ENCODE measurements at places on chromosomes 3 and 15.
A peak's percentile ranks its signal among the peaks of the same experiment; 100 is the strongest.

GRCh38 chr15:74470631-74471395 lies 9.9 kb upstream of the UBL7 start:
- no peak for DNase-seq

DNA sequence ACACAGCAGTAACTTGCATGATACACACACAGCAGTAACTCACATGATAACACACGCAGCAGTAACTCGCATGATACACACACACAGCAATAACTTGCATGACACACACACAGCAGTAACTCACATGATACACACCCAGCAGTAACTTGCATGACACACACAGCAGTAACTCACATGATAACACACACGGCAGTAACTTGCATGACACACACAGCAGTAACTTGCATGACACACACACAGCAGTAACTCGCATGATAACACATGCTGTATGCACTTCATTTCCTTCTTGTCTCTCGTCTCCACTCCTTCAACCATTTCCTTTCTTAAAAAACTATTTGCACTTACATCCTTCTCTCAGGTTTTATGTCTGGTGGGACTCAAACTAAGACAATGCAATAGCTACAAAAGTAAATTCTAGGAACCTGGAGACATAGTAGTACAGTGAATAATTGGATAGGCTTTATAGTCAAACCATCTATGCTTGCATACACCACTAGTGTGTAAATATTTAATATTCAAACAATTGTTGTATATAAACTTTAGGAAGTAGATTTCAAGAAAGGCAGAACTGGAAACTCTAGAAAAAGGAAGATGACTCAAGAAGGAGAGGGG lies 130.8 kb downstream of the UACA start:
- no peak for DNase-seq

GRCh38 chr3:4061783-4062360 lies 241.3 kb upstream of the SETMAR start:
- no peak for DNase-seq

GRCh38 chr3:60770532-60770931 lies 480.7 kb downstream of the FHIT start:
- no peak for DNase-seq

DNA sequence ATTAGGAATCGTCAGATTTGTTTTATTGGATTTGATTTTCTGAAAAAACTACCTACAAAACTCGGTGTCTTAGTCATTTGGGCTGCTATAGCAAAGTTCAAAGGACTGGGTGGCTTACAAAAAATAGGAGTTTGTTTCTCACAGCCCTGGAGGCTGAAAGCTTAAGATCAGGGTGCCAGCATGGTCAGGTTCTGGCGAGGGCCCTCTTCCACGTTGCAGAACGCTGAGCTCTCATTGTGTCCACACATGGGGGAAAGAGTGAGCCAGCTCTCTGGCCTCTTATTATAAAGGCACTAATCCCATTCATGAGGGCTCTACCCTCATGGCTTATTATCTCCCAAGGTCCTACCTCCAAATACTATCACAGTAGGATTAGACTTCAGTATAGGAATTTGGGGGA lies 40.6 kb upstream of the MRPS22 start:
- no peak for DNase-seq

DNA sequence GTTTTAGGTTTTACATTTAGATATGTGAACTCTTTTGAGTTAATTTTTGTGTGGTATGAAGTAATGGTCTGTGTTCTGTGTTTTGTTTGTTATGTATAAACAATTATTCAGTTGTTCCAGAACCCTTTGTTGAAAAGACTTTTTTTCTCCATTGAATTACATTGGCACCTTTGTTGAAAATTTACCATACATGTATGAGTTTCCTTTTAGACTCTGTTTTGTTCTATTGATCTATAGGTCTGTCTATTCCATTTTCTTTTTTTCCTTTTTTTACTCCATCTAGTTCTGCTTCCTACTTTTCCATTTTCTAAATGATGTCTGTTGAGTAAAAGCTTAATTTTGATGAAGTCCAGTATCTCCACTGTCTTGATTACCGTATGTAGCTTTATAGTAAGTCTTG lies 31.4 kb downstream of the ARIH2 start:
- no peak for DNase-seq

GRCh38 chr15:48384616-48385015 lies 53.4 kb downstream of the DUT start:
- DNase-seq, result no peak

- no peak for DNase-seq
These were observed 10.6 kb downstream of the IL17RB start for GRCh38 chr3:53856964-53857363.

DNA sequence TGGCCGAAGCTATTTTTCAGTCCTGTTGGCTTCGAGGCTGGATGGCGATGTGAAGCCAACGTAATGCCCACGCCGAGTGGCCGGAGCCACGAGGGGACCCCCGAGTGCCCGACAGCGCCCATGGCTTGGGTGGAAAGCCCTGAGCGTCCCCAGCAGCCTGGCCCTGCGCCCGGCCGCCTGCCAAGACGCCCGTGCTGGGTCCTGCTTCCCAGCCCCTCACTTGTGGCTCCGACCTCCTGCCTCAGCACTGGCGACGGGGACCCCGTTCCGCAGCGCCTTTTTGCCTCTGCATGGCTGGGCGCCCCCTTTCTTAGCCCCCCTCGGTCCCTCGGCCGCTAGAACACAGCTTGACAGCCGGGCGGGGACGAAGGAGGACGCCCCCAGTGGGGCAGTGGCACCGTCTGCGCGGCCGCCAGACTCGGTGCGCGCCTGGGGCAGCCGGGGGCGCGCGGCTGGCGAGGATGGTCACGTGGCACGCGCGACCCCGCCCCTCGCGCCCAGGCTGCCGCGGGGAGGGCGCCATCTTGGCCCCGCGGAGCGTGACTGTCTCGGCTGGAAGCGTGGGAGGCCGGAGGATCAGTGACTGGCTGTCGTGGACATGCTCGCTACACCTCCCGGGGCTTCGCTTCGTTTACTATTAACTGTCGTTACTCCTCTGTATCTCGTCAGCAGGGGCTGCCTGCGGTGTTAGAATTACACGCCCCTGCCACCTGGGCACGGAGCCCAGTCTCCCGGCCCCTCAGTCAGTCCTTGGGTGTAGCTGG lies 626 bp upstream of the GPR176 start:
- no peak for DNase-seq

- DNase-seq, result peak; percentile 11
These were observed 14.9 kb upstream of the ALCAM start for GRCh38 chr3:105351821-105352220.

DNA sequence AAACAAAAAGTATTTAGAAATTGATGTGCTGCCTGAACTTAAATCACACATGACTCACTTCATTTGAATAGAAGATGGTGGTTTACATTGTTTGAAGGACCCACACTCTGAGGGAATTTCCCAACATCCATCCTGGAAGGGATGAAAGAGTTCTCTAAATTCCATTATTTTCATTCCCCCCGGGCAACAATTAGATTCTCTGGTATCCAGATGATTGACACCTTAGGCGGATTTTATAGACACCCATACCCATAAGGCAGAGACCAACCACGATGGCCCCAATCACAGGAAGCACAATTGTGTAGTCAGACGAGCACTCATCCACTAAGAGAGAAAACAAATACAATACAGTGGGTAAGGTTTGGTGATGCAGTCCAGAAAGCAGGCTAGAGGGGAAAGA lies 24.6 kb upstream of the MCCC1 start:
- DNase-seq, result no peak

DNA sequence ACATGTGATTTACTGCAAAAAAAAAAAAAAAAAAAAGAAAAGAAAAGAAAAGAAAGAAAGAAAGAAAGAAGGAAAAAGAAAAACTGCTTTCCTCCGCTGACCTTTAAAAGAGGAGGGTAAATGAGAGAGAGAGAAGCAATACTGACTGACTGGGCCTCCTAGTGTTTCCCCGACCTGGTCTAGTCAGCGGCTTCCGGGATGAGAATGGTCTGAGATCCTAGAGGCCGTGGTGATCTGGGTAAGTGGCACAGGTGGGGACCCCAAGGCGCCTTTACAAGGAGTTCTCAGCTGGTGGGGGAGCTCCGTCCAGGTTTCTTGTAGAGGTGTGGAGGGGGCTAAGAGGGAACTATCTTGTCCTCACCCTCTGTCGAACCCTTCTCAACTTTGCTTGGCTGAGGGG lies 223.1 kb downstream of the MEIS2 start:
- DNase-seq, result no peak

GRCh38 chr3:153925841-153926514 lies 195.2 kb upstream of the ARHGEF26 start:
- no peak for DNase-seq

DNA sequence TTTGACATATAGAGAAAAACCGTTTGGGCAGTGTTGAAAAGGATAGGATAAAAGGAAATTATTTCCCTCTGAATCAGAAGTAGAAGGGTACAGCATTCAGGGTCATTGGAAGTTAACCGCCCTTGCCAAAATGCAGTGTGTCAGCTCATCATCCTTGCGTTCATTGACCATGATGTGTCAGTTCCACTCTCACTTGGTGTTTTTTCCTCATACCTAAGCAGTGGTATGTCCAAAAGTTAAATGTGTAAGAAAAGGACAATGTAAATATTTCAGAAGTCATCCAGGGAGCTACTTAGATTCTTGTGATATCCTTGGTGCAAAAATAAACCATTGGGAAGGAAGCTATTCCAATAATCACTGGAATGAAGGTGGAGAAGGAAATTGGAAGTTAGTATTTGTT lies 50.7 kb downstream of the MAP6D1 start:
- no peak for DNase-seq

DNA sequence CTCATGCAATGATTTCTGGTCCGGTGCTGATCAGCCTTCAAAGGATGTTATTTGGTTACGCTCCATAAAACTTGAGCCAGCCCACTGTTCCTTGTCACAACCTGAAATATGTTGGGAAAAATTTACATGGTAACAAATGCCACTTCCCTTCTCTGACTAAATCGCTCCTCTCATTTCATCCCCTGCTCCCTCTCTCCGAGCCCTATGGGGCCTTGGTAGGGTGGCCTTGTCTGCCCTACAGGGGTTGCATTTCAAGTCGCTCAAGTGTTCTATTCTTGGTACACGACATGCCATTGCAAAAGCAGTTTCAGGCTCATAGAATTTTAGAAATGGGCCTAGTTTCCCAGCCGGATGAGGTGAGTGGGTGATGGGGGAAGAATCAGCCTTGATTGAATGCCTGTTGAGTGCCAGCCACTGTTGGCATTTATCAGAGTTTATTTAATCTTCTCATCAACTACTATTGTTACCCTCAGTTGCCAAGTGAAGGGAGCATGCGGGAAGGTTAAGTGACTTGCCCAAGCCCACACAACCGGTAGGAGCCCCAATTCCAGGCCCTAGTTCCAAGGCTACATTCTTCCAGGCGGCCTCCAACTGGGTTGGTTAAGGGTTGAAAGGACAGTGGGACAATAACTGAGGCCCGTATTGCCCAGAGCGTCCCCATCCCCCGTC lies 961 bp upstream of the ABHD2 start:
- no peak for DNase-seq
